Aorta (tissue), 5 donors: ENCODE measurements at places on chromosomes 2 and 18. TPM values are rescaled to one million over a fixed set of nuclear protein-coding genes. Genes with fewer than 3 reads are reported as not detected.

- no peaks in the 10 kb centered on the region for H3K36me3 ChIP-seq
- H3K4me1 ChIP-seq, result no peaks in the 10 kb centered on the region
- H3K27me3 ChIP-seq, result no peaks in the 10 kb centered on the region
- DNase-seq, result no peak
Measured at GRCh38 chr2:210009126-210009525, 6.7 kb downstream of the RPE start.

GRCh38 chr2:54672590-54673456 lies 50.6 kb upstream of the EML6 start:
- no peaks in the 10 kb centered on the region for H3K4me1 ChIP-seq
- H3K27ac ChIP-seq, result no peak overlapping the region
- H3K4me3 ChIP-seq, result no peak overlapping the region
- H3K36me3 ChIP-seq, result peaks cover 7% of the 10 kb centered on the region
- DNase-seq, result no peak

Gene TGFA
- 2.5 TPM for total RNA-seq

Gene SLC19A3
- total RNA-seq, result 2.8 TPM

- no peak for DNase-seq
- H3K36me3 ChIP-seq, result no peaks in the 10 kb centered on the region
- H3K4me3 ChIP-seq, result no peak overlapping the region
- H3K27ac ChIP-seq, result no peak overlapping the region
- no peaks in the 10 kb centered on the region for H3K4me1 ChIP-seq
Measured at GRCh38 chr2:175233135-175233719, 51.7 kb upstream of the ATP5MC3 start.

Gene EMX1
- not detected for total RNA-seq

DNA sequence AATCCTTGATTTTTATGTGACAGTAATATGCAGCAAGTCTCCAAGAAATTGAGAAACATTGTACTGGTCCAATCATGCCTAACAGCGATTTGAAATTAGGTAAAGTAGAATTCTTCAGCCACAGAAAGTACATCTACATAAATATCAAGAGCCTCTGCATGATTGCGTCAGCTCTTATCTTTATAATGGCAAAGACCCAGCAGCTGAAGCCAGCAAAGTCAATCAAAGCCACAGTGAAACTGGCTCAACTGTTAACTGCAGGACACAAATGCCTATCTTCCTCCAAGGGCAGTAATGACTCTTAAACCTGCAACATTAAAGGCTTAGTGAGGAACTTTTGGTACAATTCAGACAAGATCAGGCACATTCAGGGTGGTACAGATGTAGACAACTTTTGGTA lies 102.5 kb downstream of the BARD1 start:
- no peaks in the 10 kb centered on the region for H3K36me3 ChIP-seq
- no peak overlapping the region for H3K4me3 ChIP-seq
- no peaks in the 10 kb centered on the region for H3K27me3 ChIP-seq

Gene NR4A2
- 10.4 TPM for total RNA-seq

Gene ACVR1C
- total RNA-seq, result 0.33 TPM

DNA sequence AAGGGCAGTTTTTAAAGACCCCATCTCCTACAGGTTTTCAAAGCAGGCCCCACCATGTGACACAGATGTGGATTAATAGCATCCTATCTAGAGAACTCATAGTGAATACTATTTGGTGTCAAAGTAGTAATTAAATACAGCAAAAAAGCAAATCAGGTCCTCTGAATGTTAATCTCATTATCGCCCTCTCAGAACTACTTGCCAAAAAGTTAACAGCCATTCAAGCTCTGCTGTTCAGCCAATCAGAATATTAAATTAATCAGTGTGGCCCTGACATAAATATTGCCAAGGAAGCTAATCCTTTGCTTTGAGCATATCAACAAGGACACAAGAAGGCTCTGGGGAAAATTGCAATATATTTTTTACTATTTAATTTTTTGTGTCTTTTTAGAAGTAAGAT lies 428.9 kb upstream of the SOX11 start:
- H3K36me3 ChIP-seq, result no peaks in the 10 kb centered on the region
- no peak for DNase-seq
- no peak overlapping the region for H3K27ac ChIP-seq
- no peaks in the 10 kb centered on the region for H3K4me1 ChIP-seq
- no peaks in the 10 kb centered on the region for H3K27me3 ChIP-seq

GRCh38 chr2:140863713-140864112 lies 1267.1 kb downstream of the LRP1B start:
- DNase-seq, result no peak
- no peaks in the 10 kb centered on the region for H3K36me3 ChIP-seq
- no peak overlapping the region for H3K4me3 ChIP-seq

GRCh38 chr2:69073928-69074570 lies 61.1 kb downstream of the ANTXR1 start:
- no peak for DNase-seq
- peak overlapping the region; percentile 92 for H3K27ac ChIP-seq
- H3K36me3 ChIP-seq, result peaks cover 10% of the 10 kb centered on the region
- H3K4me3 ChIP-seq, result no peak overlapping the region
